ENCODE measurements at places on chromosomes 2 and 18.

- DNase-seq: no peak
Observed at GRCh38 chr2:112230371-112230770, 24.5 kb downstream of the ZC3H8 start.

GRCh38 chr2:69111076-69111475 is 98.1 kb downstream of the ANTXR1 start:
- no peak for DNase-seq

GRCh38 chr2:24490181-24490689 is 819 bp upstream of the NCOA1 start:
- no peak for DNase-seq

- DNase-seq: no peak
Observed at GRCh38 chr18:13163167-13163927, 55.2 kb upstream of the LDLRAD4 start.

Data from inflammatory macrophage treated with lipopolysaccharide for 1 hour (primary cell).